ENCODE measurements at places on chromosomes 12 and 14.

DNA sequence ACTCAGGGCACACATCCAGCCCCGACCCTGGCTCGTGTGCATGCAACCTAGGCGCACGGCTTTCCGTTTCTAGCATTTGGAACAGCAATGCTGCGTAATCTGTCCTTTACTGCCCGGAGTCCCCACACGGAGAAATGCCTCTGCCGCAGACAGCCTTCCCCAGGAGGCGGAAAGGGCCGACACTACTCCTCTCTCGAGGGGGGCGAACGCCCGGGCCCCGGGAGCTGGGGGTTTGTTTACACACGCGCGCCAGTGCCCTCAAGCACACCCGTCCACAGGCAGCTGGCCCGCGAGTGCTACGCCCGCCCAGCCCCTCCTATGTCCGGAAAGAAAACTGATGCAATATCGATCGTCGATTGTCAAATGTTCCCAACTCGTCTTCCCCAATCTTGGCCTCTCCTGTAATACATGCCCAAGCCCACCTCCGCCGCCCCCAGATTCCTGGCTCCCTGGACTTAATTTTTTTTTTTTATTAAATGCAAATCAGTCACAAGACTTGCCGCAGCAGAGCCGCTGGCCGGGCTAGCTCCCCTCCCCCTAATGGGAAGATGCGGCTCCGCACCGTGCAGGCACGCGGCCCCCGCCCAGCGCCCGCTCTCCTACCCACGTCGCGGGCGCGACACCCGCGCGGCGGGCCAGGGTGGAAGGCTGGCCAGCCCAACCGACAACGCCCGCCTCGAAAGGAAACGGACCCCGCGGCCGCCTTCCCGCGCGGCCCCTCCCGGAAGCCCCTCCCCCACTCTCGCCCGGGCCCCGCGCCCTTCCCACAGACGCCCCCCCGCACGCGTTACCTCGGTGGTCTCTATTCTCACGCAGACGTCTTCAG lies 642 bp downstream of the SLC38A2 start:
- peak; percentile 21 for DNase-seq

DNA sequence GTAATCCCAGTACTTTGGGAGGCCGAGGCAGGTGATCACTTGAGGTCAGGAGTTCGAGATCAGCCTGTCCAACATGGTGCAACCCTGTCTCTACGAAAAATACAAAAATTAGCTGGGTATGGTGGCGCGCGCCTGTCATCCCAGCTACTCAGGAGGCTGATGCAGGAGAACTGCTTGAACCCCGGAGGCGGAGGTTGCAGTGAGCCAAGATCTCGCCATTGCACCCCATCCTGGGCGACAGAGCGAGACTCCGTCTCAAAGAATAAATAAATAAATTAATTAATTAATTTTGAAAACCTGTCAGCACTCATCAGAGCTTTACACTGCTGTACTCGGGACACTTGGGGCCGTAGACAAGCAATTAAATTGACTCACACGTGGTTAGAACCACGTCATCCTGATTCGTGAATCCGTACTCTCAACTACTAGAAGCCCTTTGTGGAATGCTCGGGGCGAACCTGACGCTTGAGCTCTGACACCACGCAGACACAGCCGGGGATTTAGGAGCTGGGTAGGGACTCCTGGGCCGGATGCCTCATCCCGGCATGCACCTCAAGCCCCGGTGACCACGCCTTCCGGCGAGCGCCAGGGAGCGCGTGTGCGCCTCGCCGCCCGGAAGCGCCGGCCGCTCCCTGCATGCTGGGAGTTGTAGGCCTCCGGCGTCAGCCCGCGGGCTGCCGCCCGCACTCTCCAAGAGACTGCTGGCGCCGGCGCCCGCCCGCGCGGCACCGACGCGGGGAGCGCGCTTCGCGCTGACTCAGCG lies at the start of gene XPOT:
XPOT (plus strand) TSS at position 686 of the 763 bp plus-strand sequence. CDS start 5,644 bp downstream, outside the sequence.
- DNase-seq, result peak; percentile 74

DNA sequence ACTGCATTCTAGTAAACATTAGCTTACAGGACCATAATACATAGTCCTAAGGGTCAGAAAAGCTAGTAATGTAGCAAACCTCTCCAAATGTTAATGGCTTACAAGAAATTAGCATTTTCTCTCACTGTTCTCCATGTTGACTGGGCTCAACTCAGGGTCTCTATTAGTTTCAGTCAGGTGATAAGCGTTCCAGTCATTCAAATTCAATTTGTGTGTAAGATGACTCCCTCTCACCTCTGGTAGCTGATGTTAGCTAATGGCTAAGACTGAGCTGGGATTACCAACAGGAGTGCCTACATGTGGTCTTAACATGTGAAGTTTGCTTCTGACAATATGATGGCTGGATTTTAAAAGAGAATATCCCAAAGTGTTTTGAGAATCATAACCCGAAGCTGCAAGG lies 630.5 kb upstream of the USP15 start:
- DNase-seq, result no peak

GRCh38 chr14:64965356-64966000 lies 6.7 kb downstream of the RAB15 start:
- no peak for DNase-seq

GRCh38 chr14:80310938-80311750 lies 99.8 kb upstream of the DIO2 start:
- DNase-seq, result no peak

- no peak for DNase-seq
Measured at GRCh38 chr12:20653871-20654270, 41.3 kb upstream of the SLCO1C1 start.

Measured in activated CD4-positive, CD25-positive, alpha-beta regulatory T cell (primary cell).